ENCODE measurements at places on chromosomes 7 and 10.

- DNase-seq, result no peak
Observed at GRCh38 chr7:351681-352480, 61.9 kb downstream of the FOXL3 start.

DNA sequence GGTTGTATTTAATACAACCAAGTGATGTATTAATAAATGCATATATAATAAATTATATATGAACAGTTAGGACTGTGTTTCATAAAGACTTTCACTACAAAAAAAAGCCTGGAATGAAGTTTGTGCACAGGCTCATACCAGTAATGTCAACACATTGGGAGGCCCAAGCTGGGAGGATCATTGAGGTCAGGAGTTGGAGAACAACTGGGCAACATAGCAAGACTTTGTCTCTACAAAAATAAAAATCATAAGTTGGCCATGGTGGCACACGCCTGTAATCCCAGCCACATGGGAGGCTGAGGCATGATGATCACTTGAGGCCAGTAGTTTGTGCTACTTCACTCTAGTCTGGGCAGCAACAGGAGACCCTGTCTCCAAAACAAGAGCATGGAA lies 15.8 kb upstream of the SVIL start:
- DNase-seq, result no peak

DNA sequence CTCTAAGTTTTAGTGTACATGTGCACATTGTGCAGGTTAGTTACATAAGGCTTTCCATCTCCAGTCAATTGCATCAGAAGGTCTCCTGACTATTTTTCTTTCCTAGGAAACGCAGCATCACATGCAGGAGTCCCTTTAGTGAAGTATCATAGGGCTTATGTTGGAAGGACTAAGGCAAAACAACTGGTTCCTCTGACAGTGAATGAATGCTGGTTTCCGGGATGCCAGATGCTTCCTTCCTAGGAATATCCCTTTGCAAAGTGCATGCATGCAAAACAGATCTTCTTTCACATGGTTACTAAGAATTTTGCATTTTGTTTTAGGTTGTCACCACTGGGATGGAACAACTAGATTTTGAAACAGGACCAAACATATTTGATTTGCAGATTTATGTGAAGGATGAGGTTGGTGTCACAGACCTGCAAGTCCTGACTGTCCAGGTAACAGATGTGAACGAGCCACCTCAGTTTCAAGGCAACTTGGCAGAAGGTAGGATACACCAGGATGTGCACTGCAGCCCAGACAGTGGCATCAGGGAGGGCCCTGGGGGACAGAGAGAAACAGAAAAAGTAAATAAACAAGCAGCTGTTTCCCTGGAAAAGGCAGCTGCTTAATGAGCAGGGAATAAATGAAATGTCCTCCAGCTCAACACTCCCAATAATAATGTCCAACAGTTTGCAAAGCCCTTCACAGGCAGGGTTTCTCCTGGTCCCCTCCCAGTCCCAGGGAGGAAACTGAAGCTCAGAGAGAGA lies 17.8 kb downstream of the CDHR3 start:
- DNase-seq, result no peak

DNA sequence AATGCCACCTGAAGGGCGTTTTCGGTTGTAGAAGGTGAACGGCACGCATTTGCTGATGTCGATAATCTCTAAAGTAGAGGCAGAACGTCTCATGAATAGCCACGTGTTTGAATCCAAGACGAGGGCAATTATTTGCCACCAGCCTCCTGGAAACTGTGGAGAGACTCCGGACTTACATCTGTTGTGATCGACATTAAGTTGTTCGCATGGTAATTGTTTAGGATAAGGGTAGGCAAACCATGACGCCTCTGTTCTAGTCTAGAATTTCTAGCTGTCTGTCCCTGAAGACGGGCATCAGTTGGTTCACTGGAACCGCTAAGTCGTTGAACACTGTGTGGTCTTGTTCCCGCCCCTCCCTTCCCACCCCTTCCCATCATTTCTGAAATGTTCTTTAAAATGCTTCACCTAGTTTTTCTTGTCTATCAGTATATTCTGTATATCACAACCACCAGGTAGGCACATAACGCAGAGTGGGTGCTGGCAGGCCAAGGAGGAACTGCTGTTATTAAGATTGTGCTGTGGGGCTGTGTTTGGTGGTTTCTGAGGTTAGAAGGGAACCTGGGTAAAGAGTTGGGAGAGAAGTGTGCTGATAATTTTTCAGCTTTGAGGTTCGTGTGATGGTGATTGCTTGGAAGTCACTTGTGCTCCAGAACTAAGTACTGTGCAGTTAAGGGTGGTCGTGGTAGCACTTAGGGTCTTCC lies 1.2 kb downstream of the UBE3C start:
- no peak for DNase-seq

DNA sequence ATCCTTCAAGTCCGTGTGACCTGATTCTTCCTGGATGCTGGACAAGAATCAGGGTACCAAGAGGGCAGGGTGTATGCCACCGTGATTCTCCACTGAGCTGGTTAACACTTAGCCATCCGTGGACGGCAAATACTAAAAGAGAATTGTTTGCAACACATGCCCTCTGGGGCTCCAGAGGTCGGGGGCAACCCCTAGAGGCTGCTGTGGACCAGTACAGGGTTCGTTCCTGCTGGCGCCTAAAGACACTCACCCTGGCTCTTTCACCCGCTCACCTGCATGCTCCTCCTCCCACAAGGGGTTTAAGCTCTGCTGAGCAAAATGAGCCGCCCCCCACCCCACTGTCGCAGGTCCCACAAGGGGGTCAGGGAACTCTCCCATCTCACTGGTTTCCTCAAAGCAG lies 148.7 kb upstream of the ITGB1 start:
- no peak for DNase-seq

DNA sequence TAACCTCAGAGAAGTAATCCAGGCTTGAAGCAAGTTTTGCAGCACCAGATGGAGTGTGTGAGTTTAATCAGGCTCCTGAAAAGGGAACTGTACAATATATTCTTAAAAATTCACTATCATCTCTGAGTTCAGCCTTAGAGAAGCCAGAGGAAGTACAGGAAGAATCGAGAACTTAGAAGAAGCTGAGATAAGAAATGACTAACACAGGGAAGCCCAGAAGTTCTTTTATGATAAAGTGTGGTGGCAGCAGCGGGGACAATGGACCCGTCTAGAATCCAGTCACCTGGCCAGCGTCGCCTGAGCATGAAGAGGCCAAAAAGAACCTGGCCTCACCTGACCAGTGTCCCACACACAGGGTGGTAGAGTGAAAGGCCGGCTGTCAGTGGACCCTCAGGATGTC lies 161.0 kb downstream of the USP6NL start:
- DNase-seq, result no peak

GRCh38 chr10:51653025-51653424 lies 46.4 kb downstream of the CSTF2T start:
- DNase-seq, result no peak

GRCh38 chr7:111869280-111869679 lies 307.0 kb upstream of the IMMP2L start:
- DNase-seq, result no peak

DNA sequence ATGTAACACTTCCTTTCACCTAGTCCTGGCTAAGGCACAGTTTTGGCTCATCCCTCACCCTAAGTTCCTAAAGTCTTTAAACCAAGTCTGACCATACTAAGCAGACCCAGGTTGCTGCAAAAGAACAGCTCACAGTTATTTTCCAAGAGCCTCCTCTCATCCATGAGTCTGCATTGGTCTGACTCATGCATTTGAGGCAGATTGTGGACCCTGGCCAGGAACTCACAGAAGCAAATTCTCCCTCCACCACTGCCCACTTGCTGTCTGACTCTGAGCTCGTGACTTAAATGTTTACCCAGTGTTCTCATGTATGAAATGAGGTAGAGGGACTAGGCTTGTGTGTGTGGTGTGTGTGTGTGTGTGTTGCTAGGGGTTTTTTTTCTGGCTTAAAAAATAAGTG lies 1272.8 kb downstream of the TYW1 start:
- no peak for DNase-seq

GRCh38 chr10:29412485-29412884 lies 123.6 kb downstream of the LYZL1 start:
- DNase-seq, result peak; percentile 21

GRCh38 chr7:151327659-151328058 lies 14.0 kb upstream of the NUB1 start:
- no peak for DNase-seq

DNA sequence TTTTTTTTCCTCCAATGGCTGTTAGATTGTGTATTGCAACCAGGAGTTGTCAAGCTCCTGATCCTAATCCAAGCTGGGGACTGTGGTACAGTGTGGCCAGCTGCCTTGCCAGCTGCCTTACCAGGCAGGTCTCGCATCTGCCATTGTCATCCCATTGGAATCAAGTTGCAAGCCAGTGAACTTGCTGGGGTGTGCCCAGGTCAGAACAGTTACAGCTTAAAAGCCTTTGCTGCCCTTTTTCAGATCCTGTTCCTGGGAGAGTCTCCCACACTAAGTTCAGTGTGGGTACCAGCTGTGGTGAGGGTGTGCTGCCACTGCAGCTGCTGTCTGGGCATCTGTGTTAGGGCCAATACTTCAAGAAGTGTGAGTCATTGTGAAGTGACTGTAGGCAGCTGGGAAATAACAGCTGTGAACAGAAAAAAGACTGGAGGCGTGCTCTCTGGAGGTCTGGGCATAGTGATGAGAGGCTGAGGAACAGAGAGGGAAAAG lies 72.8 kb downstream of the CCNY start:
- no peak for DNase-seq

- DNase-seq, result no peak
Observed at GRCh38 chr7:94374231-94374630, 20.5 kb upstream of the COL1A2 start.

DNA sequence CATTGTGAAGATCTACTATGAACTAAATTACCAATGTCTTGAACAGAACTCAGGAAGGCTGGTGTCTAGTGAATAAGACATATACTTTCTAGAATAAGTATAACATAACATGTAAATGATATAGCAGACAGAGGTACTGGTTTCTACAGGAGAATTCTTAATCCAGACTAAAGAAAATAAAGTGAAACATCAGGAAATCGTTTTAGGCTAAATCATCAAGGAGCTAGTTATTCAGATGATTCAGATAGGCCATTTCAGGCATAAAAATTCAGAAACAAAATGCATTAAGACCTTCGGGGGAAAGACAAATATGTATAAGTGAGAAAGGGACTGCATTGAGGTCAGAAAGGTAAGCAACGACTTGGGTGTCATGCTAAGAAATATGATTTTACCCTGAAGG lies 170.6 kb downstream of the LRRN3 start:
- no peak for DNase-seq

- no peak for DNase-seq
Observed at GRCh38 chr7:98974906-98975816, 96.8 kb downstream of the TRRAP start.

GRCh38 chr10:112564337-112564736 lies 117.3 kb downstream of the VTI1A start:
- no peak for DNase-seq

GRCh38 chr10:71090801-71091200 lies 121.6 kb upstream of the UNC5B start:
- no peak for DNase-seq

DNA sequence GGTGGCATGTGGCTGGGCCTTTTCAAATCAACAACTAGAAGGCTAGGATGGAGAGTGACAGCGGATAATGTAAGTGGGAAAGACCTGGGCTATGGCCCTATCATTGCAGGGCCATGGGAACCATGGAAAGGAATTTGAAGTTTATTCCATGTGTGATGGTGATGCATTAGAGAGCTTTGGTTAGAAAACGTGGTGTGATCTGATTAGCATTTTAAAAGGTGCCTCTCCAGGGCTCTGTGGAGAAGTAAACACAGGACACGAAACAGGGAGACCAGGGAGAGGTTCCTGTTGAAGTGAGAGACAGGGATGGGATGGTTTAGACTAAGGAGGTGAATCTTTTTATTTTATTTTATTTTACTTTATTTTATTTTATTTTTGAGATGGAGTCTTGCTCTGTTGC lies 749.5 kb downstream of the GATA3 start:
- DNase-seq, result no peak

- DNase-seq, result no peak
Observed at GRCh38 chr7:100111156-100111555, 8.0 kb downstream of the TAF6 start.

GRCh38 chr10:47381103-47381395 lies 3.0 kb downstream of the ZNF488 start:
- DNase-seq, result no peak

GRCh38 chr10:24518981-24519597 lies 204.6 kb downstream of the ARHGAP21 start:
- DNase-seq, result peak; percentile 41

- DNase-seq, result no peak
Observed at GRCh38 chr7:112821345-112821744, 31.2 kb upstream of the TMEM168 start.

GRCh38 chr10:123463181-123463580 lies 203.0 kb upstream of the GPR26 start:
- DNase-seq, result no peak

GRCh38 chr10:69696073-69696731 lies 66.2 kb downstream of the FAM241B start:
- DNase-seq, result peak; percentile 33

GRCh38 chr10:26507441-26507840 lies 69.3 kb downstream of the APBB1IP start:
- DNase-seq, result no peak

DNA sequence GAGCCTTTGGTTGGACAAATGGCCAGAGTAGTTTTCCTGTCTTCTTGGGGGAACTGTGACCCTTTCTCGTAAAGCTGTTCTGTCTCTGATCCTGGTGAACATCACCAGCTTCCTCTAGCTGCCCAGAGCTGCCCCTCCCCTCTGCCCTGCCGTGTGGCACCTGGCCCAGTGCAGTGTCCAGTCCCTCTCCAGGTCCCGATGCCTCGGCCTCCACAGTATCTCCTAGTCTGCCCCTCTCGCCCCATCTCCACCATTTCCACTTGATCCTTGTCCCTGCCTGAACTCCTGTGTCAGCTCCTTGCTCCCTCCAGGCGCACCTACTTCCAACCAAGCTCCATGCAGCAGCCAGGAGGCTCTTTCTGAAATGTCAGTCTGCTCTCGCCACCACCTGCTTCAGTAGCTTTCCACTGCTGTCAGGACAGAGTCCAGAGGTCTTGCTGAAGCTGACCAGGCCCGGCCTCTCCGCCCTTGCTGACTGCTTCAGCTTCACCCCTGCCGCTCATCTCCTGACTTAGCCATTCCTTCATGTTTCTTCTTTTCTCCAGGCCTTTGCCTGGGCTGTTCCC lies 133.6 kb downstream of the GRK5 start:
- DNase-seq, result no peak

Measured in GM20000 (cell line).